Heart right ventricle (tissue), 16 donors: ENCODE measurements at places on chromosomes 4 and X. TPM values are rescaled to one million over a fixed set of nuclear protein-coding genes. Genes with fewer than 3 reads are reported as not detected.

GPC3 gene
- 4.0 TPM for total RNA-seq

DNA sequence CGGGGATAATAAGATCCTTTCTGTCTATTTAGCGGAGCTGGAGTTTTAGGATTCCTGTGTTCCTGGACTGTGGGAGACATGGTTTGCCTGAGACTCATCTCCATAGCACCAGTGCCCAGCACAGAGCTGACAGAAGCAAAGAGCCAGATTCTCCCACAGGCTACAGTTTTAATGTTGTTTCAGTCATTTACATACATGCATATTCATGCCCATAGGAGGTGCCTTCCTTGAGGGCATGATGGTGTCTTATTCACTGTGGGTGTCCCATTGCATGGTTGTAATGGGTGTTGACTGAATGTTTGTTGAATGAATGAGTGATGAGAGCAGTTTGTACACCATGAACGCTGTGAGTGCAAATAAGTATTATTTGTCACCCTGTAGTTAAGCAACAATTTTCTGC is 260.6 kb downstream of the EVC2 start:
- no peak for DNase-seq

- no peak for DNase-seq
Measured at GRCh38 chr4:25654971-25655963, at the start of gene SLC34A2. Gene SLC34A2, plus strand, starts transcription at chr4:25655851. Its CDS starts 6,650 bp downstream, at chr4:25662501.

DNA sequence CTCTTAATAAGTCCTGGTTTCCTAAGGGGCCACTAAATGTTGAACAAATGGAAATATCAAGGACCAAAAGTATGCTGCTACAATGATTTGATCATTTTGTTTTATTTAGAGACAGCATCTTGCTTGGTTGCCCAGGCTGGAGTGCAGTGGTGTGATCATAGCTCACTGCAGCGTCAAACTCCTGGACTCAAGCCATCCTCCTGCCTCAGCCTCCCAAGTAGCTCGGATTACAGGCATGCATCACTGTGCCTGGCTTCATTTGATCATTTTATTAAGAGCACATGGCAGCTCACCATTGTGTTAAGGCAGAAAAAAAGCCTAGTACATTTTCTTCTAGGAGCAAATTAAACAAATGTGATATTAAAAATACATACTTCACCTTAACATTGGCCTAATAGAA is 52.7 kb downstream of the DCLK2 start:
- no peak for DNase-seq

DNA sequence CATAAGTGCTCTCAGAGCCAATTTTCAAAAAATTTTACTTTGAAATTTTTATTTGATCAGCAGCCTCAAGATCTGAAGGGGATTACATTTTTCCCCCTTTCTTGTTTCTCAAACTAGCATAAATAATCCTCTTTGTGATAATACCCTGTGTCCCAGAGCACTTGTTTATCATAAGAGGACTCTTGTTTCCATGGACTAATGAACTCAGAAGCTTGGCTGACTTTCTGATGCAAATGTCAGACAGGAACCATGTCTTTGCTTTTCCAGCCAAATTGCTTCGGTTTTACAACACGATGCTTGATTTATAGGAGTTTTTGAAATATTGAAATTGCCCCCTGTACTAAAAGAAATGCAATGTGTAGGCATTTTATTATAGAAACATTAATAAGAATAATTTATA is 859.3 kb upstream of the LCORL start:
- DNase-seq, result no peak

- DNase-seq, result no peak
Measured at GRCh38 chr4:119105605-119106004, 30.0 kb upstream of the MYOZ2 start.

DNA sequence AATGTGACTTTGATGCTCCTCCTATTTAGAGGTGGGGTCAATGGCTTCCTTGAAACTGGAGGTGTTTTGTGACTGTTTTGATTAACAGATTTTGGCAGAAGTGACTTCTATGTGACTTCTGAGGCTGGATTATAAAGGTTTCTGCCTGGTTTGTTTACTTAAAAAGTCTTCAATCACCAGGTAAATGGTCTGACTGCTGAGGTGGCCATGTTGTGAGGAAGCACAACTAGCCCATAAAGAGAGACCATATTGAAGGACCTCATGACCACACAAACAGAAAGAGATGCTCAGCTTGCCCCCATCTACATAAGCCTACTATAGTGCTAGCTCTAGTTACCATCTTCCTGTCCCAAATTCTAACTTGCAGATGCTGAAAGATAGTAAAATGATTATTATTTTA is 14.3 kb upstream of the LSM6 start:
- DNase-seq, result no peak

DNA sequence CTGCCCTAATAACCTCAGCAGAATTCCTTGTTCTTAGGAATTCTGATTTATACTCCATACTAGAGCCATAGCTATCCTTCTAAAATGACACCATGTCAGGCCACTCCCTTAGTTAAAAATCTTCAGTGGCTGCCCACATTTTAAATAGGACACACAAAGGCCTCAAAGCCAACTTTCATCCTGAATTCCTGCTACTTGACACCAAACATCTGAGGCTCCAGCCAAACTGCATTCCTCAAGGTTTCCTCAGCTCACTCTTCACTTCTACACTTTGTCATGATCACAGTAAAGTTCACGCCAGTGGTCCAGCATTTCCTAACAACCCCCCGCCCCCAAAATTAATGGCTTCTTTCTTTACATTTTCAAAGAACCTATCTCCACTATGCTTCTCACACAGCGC is 124.3 kb downstream of the ADGRA3 start:
- DNase-seq, result no peak

SSX4 gene
- total RNA-seq, result not detected

GRCh38 chr4:119337010-119337409 is 15.1 kb upstream of the FABP2 start:
- DNase-seq, result no peak

GAGE13 gene
- total RNA-seq, result not detected

- no peak for DNase-seq
Measured at GRCh38 chr4:38757945-38758600, 24.7 kb downstream of the TLR10 start.
